ENCODE measurements at places on chromosomes 16 and 17.

GRCh38 chr16:22355487-22355908 is 18.9 kb downstream of the CDR2 start:
- DNase-seq: no peak

GRCh38 chr17:30021708-30022317 is 80.4 kb downstream of the EFCAB5 start:
- no peak for DNase-seq

- no peak for DNase-seq
Observed at GRCh38 chr17:44523672-44523972, 20.4 kb upstream of the GPATCH8 start.

GRCh38 chr16:3541527-3542155 is 35.6 kb downstream of the NLRC3 start:
- no peak for DNase-seq

DNA sequence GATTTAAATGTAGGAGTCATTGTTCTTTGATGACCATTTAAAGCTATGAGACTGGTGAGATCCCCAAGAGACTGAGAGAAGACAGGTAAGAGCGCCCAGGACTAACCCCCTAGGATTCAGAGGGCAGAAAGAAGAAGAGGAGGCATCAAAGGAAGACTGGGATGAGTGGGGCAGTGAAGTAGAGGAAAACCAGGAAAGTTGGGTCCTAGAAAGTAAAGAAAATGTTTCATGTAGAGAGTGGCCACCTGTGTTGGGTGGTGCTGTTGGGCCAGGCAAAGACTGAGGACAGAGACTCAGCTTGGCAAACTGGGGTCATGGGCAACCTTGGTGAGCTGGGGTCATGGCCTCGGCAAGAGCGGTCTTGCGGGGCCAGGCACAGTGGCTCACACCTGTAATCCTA is 1.3 kb upstream of the HAP1 start:
- DNase-seq: no peak

GRCh38 chr17:17837966-17838962 is 1.5 kb upstream of the SREBF1 start:
- peak; percentile 84 for DNase-seq

DNA sequence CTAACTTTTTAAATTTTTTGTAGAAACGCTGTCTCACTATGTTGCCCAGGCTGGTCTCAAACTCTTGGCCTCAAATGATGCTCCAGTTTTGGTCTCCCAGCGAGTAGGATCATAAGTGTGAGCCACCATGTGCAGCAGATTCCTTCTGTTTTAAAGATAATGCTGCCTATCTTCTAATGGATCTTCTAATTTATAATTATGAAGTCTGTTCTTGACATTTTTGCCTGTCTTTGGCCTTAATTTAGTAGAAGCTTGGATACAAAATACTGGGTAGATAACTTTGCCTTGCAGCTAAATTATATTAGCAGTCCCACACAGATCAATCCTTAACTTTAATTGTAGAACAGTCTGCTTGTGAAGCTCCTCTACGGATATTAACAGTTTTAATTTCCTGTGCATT is 566.6 kb upstream of the CDH8 start:
- DNase-seq: no peak

GRCh38 chr17:77501751-77502625 is 361.2 kb downstream of the SEC14L1 start:
- DNase-seq: peak; percentile 63

Measured in cardiac septum (tissue), 1 donor.